ENCODE measurements at places on chromosomes 12 and 14.

- no peak for DNase-seq
Measured at GRCh38 chr14:31395572-31396205, 24.7 kb downstream of the HEATR5A start.

DNA sequence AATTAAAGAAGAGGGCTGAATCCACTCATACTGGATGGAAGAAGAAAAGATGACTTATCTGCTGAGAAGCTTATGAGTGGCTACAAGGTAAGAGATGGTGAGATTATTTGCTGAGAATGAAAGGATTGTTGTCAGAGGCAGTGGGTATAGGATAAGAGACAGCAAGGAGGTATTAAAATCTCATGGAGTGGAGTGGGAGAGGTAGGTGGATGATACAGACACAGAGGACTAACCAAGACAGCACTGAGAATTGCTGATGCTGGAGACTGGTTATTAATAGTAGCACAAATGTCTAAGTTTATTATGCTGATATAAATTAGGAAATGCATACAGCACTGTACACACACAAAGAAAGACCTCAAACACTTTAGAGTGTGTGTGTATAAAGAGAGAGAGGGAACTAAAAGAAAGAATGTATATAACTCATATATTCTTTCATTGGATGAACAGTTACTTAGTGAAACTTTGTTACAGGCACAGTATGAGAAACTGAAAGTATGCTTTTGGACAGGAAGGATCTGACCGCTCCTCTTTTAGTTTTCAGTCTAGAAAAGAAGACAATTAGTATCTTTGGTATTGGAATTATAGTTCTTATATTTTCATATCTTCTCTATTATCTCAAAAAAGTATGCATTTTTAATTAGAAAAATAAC lies 543.1 kb downstream of the LRFN5 start:
- peak; percentile 58 for DNase-seq

GRCh38 chr12:25769082-25769945 lies 189.2 kb upstream of the RASSF8 start:
- no peak for DNase-seq

GRCh38 chr12:11718768-11719253 lies 69.3 kb downstream of the ETV6 start:
- no peak for DNase-seq

DNA sequence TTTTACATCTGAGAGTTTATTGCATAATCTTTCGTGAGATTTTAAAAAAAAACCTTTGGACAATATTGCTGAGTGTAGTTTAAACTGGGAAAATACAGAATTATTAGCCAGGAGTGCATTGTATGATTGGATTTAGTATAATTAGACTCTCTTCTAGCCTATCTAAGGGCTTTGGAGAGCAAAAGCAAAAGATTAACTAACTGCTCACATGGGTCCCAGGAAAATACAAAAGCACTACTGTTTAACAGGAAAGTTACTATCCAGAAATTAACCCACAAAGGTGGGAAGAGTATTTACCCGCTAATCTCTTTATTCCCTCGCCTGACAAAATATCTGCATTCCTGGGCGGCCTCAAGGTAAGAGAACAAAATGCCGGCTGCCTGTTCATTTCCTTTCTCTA lies 309.5 kb downstream of the ATXN7L3B start:
- no peak for DNase-seq

DNA sequence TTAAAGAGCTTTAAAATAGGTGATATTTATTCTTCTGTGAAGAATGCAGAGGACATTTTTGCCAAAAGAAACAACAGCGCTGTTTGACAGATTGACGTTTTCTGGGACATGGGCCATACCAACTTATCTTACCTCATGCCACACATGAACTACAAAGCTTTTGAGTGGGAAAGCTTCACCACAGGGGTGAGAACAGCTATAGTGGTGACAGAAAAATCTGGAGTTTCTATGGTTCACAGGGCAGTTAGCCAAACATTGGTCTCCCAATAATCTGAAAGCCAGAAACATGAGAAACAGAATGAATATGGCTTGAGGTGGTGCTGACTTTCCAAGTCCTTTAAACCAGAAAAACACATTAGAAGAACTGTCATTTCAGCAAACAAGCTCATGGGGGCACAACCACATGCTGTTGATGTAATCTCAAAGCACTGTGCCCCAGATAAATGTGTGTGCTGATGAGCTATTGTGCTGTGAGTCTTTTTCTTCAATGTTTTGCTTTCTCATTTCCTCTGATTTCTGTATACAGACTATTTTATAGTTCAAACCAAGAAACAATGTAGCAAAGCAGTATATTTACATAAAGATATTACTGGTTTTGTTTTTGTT lies 905.4 kb downstream of the SLC16A7 start:
- peak; percentile 30 for DNase-seq

DNA sequence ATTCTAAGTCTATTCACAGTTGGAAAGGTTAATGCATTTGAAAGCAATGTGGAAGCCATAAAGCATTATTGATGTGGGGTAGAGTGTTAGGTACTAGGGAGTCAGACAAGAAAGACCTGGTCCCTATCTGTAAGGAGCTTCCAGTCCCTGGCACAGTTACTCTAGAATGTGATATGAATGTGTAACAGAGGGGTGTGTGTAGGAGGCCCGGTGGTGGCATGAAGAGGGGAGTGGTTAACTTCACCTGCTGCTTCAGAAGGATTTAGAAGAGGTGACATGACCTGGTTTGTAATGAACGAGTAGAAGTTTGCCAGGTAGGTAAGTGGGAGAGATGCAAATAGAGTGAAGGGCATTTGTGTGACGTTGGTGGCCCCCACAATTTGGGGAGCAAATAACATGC lies 15.1 kb upstream of the GALNT6 start:
- no peak for DNase-seq

GRCh38 chr12:129870796-129871195 lies 33.0 kb downstream of the TMEM132D start:
- DNase-seq = no peak
